Stimulated activated CD8-positive, alpha-beta memory T cell treated with anti-CD3 and anti-CD28 coated beads, Interleukin-7, amount 100 ng/mL, for 4 hours (primary cell): ENCODE measurements at places on chromosomes 2 and 18.

DNA sequence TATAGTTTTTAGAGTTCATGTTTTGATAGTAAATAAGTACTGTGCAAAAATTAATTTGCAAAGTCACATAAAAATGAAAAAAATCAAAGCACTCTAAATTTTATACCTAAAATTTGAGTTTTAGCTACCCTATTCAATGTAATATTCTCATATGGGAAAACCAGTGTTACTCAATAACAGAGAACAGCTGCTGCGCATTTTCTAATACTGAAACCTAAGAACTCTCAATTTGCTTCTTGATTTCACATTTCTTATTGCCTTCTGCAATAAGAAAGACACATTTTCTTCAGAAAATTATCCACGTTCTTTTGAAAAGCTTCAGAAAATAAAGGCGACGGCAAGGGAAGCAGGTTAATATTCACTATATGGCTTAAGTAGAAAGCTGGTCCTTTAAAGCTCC lies 199.1 kb upstream of the CCDC150 start:
- no peak for DNase-seq

DNA sequence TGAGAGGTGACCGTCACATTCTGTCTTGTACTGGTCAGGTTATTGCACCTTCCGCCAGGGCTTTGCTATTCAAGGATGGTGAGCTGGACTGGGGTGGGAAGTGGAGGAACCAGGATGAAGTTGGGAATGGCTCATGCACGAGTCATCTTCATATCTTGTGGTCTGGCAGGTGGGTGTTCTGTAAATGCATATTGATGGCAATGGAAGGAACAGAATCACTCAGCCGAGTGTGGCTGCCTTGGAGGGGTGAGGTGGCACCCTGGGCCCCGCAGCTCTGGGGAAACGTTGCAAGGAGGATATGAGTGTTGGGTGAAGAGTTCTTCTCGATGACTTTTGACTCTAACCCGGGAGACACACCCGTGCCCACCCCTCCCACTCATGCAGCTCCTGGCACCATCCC lies 1.2 kb downstream of the NEU2 start:
- no peak for DNase-seq

GRCh38 chr2:174209325-174209724 lies 39.0 kb downstream of the OLA1 start:
- no peak for DNase-seq

- DNase-seq = no peak
Observed at GRCh38 chr18:70720607-70721006, 431.8 kb downstream of the SOCS6 start.

- no peak for DNase-seq
Observed at GRCh38 chr18:21293479-21293878, 51.4 kb downstream of the GREB1L start.

- DNase-seq = no peak
Observed at GRCh38 chr2:216064014-216064630, 17.5 kb downstream of the PECR start.

DNA sequence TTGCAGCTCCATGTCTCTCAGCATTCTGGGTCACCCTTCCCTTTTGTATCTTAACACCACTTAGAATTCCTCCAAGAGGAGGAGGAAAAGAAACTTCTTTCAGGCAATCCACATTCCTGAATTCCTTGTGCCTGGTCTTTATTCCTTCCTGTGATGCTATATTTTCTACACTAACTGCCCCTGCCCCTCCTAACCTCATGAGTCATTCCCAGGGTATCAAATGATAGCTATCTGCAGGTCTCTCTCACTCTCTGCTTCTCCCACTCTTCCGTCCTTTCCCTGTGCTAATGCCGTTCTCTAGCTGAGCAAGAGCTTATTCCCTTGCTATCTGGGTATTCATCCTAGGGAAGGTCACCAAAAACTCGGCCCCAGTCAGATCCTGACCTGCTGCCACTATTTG lies 395.0 kb upstream of the TCF4 start:
- no peak for DNase-seq

GRCh38 chr2:99336804-99337112 lies 431 bp upstream of the EIF5B start:
- no peak for DNase-seq

DNA sequence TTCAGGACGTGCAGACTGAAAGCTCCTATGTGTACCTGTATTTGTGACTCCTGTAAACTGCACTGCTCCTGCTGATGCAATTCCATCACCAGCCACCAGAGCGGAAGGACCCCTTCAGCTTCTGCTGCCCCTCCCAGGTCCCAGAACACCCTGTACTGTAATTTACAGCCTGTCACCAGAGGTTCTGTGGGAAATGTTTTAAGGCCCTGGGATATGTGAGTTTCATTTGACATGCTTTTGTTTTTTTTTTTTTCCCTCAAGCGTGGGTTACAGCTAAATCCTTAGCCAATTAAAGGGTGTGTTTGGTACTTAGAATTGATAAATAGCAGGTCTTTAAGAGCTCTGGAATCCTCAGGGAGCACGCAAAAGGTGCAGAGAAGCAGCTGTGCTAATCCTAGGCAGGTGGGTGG lies 79.4 kb downstream of the KCTD1 start:
- DNase-seq = no peak

- no peak for DNase-seq
Observed at GRCh38 chr2:6932828-6933227, 15.6 kb downstream of the RNF144A start.

DNA sequence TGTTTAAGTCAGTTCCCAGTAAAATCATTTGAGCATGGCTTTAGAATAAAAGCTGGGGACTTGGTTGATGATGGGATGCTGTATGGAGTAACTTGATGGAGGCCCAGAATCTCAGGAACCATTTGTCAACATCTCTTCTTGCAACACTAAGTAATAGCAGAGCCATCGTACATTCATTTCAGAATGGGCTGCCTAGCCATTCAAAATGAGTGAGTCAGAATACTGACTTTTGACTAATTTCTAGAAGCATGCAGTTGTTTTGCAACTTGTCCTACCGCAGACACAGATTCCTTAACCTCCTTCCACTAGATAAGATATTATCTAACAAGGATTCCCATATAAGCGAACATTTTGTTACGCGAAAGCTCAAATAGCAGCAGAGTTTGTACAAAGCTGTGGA lies 229.5 kb downstream of the CNTNAP5 start:
- DNase-seq = no peak

- DNase-seq = no peak
Observed at GRCh38 chr2:27988306-27988705, 97.8 kb downstream of the BABAM2 start.

GRCh38 chr2:236964291-236964690 lies 121.4 kb upstream of the COPS8 start:
- no peak for DNase-seq

DNA sequence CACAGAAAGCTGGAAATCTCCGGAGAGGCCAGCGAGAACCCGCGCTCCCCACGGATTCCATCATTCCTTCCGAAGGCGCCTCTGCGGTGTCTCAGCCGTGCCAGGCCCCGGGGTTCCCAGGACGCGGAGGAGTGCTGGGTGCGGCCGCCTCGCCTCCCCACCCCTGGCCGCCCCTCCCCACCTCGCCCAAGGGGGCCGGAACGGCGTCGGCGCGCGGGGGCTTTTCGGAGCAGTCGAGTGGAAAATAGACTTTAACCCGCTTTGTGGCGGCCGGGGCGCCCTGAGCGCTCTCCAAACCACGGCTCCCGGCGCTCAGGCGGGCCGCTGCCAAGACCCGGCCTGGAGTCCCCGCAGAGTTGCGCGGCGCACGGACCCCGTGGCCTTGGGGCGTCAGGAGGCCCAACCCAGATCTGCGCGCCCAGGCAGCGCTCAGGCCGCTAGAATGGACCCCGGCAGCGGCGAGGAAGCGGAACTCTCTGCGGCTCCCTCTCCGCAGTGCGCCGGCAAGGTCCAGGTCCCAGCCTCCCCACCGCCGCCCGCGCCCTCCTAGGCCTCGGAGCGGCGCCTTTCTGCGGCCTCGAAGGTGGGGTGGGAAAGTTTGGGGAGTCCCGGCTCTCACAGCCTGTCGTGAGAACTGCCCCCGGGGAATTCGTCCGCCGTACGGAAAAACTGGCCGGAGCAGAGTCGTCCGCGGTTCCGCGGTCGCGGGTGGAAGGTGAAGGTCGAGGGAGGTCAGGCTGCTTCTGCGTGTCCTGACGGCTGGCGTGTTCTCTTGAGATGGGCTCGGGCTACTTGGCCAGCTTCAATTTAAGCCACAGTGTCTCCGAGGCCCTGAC lies 1.2 kb upstream of the EMX1 start:
- DNase-seq = peak; percentile 29

GRCh38 chr2:229230911-229231310 lies 40.2 kb downstream of the PID1 start:
- DNase-seq = no peak

GRCh38 chr18:34757666-34758065 lies 47.6 kb downstream of the DTNA start:
- no peak for DNase-seq

GRCh38 chr2:77007686-77008085 lies 514.5 kb downstream of the LRRTM4 start:
- DNase-seq = no peak

GRCh38 chr2:39697454-39697853 lies 31.7 kb downstream of the TMEM178A start:
- DNase-seq = no peak

DNA sequence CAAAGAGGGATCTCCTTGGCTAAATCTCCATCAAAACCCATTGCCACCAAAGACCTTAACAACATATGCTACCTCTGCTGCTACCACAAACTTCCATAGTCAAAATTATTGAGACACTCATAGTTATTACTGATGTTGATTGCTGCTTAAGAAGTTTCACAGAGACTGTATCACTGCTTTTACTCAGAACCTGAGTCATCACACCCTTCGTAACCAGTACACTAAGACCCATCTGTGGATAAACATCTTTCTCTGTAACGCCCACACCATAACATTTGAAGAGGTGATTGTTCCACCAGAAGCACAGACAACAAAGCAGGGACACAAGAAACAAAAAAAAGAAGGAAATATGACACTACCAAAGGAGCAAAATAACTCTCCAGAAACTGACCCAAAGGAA lies 1563.1 kb downstream of the LRP1B start:
- DNase-seq = no peak

- no peak for DNase-seq
Observed at GRCh38 chr2:62547854-62548253, 41.9 kb upstream of the TMEM17 start.

- DNase-seq = no peak
Observed at GRCh38 chr2:184339966-184340365, 258.4 kb upstream of the ZNF804A start.

DNA sequence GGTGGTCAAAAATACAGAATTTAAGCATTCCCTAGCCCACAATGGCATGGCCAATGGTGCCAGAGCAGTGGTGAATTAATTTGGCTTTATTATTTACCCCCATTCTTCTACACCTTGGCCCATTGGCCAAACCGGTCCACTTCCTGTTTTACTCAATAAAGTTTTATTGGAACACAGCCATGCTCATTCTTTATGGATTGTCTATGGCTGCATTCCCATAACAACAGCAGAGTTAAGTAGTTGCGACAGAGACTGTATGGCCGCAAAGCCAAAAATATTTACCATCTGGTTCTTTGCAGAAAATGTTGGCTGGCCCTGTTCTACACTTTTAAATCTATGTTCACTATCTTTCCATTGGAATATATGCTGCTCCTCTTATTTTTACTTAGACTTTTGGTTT lies 130.3 kb upstream of the CCDC68 start:
- no peak for DNase-seq

DNA sequence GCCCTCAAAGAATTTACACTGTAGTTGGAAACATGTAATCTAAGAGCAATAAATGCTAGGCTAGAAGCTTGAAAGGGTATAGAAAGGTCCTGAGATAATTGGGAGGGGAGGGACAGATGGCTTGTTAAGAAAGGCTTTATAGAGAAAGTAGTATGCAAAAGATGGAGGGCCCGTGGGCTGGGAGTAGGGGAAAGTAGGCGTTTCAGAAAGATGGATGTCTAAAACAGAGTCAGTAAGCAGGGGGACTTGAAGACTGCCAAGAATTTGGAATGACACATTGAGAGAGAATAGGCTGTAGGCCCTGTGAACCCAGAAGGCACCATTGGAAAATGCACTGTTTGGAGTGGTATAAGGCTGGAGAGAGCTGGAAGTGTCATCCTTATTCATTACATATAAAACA lies 822 bp downstream of the PSMG2 start:
- no peak for DNase-seq

DNA sequence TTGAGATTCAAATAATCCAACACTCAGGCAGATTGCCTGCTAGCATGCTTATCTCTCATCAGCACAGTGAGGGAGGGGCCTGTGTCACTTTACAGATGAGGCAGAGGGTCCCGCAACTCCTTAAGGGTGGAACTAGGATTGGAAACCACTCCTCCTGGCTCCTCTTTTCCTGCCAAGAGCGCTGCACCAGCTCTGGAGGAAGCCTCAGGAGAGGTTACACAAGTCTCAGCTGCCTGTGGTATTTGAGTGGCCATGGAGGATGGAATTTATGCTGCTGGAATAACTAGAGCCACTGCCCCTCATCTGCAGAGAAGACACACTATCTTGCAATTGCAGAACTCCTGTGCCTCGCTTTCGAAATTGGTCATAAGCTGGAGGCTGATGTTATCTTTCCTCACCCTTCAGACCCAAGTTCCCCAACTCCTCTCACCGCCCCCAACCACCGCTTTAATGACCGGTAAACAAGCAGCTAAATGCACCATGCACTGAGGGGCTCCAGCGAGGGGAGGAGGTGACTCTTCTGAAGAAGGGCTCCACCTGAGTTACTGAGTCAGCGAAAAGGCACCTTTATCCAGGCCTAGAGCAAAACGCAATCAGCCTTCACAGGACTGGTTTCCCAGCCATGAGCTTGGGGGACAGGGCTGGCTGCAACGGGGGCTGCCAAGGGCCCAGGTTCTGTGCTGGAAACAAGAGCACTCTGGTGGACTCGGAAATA lies 245.8 kb downstream of the SOX11 start:
- DNase-seq = no peak

DNA sequence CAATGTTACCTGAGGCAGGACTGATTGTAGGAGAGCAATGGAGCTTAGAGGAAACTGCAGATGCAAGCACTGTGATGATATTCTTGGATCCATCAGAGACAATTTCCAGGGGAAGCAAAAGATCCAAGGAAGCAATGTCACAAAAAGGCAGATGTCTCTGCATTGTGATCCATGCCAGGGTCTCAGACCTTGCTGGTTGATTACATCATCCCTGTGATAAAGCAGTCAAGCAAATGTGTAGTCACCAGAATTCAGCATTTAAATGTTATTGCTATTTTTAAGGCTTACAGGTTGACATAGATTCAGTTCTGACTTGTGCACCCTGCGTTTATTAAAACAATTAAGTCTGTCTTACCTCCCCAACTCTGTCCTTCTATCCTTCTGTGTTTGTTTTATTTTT lies 56.8 kb upstream of the CCDC85A start:
- no peak for DNase-seq

GRCh38 chr2:42800981-42801380 lies 8.6 kb upstream of the HAAO start:
- DNase-seq = no peak
